ENCODE measurements at places on chromosomes 5 and 9. TPM values are rescaled to one million over a fixed set of nuclear protein-coding genes. Genes with fewer than 3 reads are reported as not detected.

DNA sequence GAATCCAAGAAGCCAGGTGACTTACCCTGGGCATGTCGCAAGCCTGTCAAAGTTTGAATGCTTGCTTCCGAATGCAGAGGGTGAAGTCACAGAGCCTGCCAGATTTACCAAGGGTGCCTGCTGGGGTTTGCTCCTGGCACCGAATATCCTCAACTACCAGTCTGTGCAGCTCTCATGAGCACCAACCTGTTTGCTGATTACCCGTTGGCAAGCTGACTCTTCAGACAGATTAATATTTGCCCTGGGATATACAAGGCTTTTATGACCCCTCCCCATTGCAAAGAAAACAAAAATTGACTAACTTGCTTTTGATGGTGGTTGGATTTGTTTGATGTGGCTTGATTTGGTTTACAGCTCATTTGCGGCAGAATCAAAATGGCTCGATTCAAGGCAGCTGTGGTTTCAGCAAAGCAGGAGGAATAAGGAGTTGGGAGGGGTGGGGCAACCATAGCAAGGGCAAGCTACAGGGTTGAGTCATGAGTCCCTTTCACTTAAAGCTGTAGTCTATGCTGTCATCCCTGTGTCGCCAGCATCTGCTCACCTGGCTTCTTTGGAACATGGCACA, 82.3 kb upstream of the AGXT2 start:
- peaks cover 41% of the 10 kb centered on the region for H3K4me1 ChIP-seq
- H3K4me3 ChIP-seq = no peak overlapping the region
- no peaks in the 10 kb centered on the region for H3K27me3 ChIP-seq

DNA sequence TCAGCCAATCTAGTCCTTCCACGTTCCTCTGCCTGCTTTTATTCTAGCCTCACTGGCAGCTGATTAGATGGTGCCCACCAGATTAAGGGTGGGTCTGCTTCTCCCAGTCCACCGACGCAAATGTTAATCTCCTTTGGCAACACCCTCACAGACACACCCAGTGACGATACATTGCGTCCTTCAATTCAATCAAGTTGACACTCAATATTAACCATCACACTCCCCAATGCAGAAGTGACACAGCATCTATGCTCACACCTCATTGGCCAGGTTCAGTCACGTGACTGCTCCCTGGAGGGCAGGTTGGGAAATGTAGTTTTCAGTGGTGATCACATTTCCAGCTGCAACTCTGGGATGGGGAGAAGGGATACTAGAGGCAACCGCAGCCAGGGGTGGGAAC, 13.0 kb downstream of the SUSD3 start:
- H3K4me3 ChIP-seq = no peak overlapping the region
- H3K36me3 ChIP-seq = no peaks in the 10 kb centered on the region
- DNase-seq = peak; percentile 77

DNA sequence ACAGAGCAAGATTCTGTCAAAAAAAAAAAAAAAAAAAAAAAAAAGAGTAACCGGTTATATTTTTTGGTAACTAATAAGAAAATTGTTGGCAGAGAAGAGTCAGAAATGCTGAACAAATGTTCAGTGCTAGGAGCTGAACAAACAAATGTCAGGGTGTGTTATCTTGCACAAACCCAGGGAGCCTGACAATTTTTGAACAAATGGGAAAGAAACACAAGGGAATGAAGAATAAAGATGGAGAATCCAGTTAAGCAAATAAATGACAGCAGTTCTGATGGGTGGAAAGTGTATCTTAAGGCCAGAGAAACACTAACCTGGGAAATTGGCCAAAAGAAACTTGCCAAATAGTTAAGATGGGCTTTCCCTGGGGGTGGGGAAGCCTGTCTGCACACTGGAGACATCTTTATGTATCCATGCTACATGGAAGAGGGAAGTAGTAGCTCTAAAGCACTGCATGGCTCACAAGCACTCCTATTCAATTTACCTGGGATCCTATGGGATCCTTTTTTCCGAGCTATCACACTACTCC, 23.7 kb downstream of the KLHL3 start:
- no peaks in the 10 kb centered on the region for H3K27me3 ChIP-seq
- peaks cover 21% of the 10 kb centered on the region for H3K4me1 ChIP-seq
- no peak for DNase-seq
- no peaks in the 10 kb centered on the region for H3K36me3 ChIP-seq

COL23A1 gene
- not detected for total RNA-seq

- H3K27ac ChIP-seq = no peak overlapping the region
- DNase-seq = no peak
- H3K27me3 ChIP-seq = no peaks in the 10 kb centered on the region
- H3K4me3 ChIP-seq = no peak overlapping the region
- H3K4me1 ChIP-seq = no peaks in the 10 kb centered on the region
- H3K36me3 ChIP-seq = peaks cover 11% of the 10 kb centered on the region
Measured at GRCh38 chr9:2181792-2182191, 166.6 kb downstream of the SMARCA2 start.

N4BP3 gene
- total RNA-seq = under 0.01 TPM

GRCh38 chr5:147538236-147538635, 28.4 kb upstream of the DPYSL3 start:
- H3K36me3 ChIP-seq = no peaks in the 10 kb centered on the region
- DNase-seq = no peak
- H3K4me1 ChIP-seq = peaks cover 51% of the 10 kb centered on the region
- no peak overlapping the region for H3K4me3 ChIP-seq

PDCD1LG2 gene
- 4.7 TPM for total RNA-seq

GRCh38 chr5:180105827-180106312, 34.3 kb upstream of the RNF130 start:
- no peak overlapping the region for H3K27ac ChIP-seq
- peaks cover 3% of the 10 kb centered on the region for H3K4me1 ChIP-seq
- no peaks in the 10 kb centered on the region for H3K36me3 ChIP-seq

- peak; percentile 25 for DNase-seq
- H3K27me3 ChIP-seq = peaks cover 30% of the 10 kb centered on the region
- no peak overlapping the region for H3K4me3 ChIP-seq
- no peak overlapping the region for H3K27ac ChIP-seq
- peaks cover 19% of the 10 kb centered on the region for H3K4me1 ChIP-seq
Measured at GRCh38 chr5:132816554-132816953, 3.5 kb downstream of the SOWAHA start.

DNA sequence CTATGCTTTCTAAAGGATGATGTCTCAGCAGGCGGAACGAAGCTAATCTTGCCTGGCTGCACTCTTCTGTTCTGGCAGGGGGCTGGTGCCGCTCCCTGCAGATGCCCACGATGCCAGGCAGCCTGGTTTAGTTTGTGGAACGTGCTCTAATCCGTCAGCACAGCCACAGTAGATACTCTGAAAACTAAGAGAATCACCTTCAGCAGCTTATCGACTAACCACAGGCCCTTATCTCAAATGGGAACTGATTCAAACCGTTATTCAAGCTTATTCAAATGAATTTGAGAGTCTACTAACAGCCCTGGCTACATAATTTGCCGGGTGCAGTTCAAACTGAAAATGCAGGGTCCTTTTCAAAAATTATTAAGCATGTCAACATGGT, 246.6 kb upstream of the ANKRD55 start:
- DNase-seq = peak; percentile 74
- no peaks in the 10 kb centered on the region for H3K27me3 ChIP-seq
- H3K4me1 ChIP-seq = peaks cover 11% of the 10 kb centered on the region
- no peaks in the 10 kb centered on the region for H3K36me3 ChIP-seq
- H3K4me3 ChIP-seq = no peak overlapping the region

CDH9 gene
- not detected for total RNA-seq

DNA sequence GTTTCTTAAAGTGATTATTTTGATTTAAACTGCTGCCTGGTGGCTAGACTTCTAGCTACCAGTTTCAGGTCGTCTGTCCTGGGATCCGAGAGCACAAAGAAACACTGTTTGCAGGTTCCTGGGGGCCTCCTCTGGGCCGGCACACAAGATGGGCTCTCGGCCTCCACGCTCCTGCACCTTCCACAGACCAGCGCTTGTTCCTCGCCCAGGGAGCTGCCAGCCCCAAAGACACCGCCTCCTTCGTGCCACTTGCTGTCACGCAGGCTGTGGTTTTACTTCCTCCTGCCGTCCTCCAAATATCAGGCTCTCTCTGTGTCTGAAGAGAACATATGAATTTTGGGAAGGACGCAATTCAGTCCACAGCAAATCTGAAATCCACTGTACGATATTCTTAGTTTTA, 105.8 kb downstream of the ROR2 start:
- no peaks in the 10 kb centered on the region for H3K36me3 ChIP-seq
- DNase-seq = no peak
- H3K27ac ChIP-seq = no peak overlapping the region
- H3K4me1 ChIP-seq = no peaks in the 10 kb centered on the region
- peaks cover 39% of the 10 kb centered on the region for H3K27me3 ChIP-seq

KCNV2 gene
- not detected for total RNA-seq

PRUNE2 gene
- total RNA-seq = 80.0 TPM

NDOR1 gene
- 6.2 TPM for total RNA-seq

DNA sequence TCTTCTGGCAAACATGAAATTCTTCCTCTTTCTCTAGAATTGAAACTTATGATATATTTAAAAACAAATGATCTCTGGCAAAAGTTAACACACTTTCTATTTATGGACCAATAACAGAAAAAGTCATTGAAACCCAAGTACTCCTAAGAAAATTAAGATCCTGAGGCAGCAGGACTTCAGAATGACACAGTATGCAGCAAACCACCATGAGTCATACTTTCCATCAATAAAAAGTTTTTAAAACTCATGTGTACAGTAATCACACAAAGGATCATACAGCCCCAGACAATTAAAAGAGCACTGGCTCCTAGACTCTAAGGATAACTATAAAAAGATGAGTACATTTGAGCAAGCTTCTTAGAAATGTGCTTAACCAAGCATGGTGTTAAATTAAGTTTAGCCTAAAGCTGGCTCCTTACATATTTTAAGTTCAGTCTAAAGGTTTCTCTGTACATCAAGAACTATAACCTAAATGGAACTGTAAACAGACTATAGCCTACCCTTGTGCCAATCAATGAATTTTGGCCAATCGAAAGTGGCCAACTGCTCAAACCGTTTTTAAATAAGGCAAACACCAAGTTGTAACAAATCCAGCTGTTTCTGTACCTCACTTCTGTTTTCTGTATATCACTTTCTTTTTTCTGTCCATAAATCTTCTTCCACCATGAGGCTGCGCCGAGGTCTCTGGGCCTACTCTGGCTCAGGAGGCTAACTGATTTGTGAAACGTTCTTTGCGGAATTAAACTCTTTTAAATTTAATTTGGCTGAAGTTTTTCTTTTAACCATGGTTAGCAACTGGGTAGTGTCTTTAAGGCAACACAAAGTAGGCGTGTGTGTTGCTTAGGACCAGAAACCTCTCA, 232.1 kb upstream of the PIK3R1 start:
- peaks cover 9% of the 10 kb centered on the region for H3K4me1 ChIP-seq
- peak overlapping the region; percentile 36 for H3K27ac ChIP-seq
- H3K4me3 ChIP-seq = no peak overlapping the region
- DNase-seq = peak; percentile 53
- no peaks in the 10 kb centered on the region for H3K36me3 ChIP-seq

GRCh38 chr9:82989929-82990328, 73.0 kb downstream of the RASEF start:
- H3K27me3 ChIP-seq = no peaks in the 10 kb centered on the region
- H3K4me3 ChIP-seq = no peak overlapping the region
- no peak for DNase-seq
- no peaks in the 10 kb centered on the region for H3K4me1 ChIP-seq

SCGB3A2 gene
- total RNA-seq = not detected

- peaks cover 46% of the 10 kb centered on the region for H3K4me1 ChIP-seq
- peak; percentile 84 for DNase-seq
- no peaks in the 10 kb centered on the region for H3K27me3 ChIP-seq
- H3K4me3 ChIP-seq = no peak overlapping the region
- peak overlapping the region; percentile 86 for H3K27ac ChIP-seq
- H3K36me3 ChIP-seq = no peaks in the 10 kb centered on the region
Measured at GRCh38 chr9:16671591-16672137, 198.8 kb downstream of the BNC2 start.

DNA sequence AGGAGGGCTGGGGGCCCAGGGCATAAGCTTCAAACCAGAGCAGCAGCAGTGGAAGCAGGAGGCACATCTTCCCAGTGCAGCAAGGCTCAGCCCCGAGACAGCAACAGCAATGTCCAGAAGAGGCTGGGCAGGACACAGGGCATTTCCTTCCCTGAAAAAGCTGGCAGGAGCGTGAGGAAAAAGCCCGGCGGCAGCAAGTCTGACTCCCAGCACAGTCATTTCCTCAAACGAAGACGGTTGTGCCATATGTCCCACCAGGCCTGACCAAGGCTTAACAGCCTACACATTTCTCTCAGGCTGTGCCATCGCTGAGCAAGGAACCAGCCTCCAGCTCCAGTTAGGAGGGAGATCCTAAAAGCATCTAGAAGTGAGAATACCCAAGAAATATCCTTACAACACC, 74.5 kb downstream of the APTX start:
- no peaks in the 10 kb centered on the region for H3K4me1 ChIP-seq
- no peaks in the 10 kb centered on the region for H3K27me3 ChIP-seq
- no peaks in the 10 kb centered on the region for H3K36me3 ChIP-seq
- no peak overlapping the region for H3K27ac ChIP-seq
- no peak overlapping the region for H3K4me3 ChIP-seq

DNA sequence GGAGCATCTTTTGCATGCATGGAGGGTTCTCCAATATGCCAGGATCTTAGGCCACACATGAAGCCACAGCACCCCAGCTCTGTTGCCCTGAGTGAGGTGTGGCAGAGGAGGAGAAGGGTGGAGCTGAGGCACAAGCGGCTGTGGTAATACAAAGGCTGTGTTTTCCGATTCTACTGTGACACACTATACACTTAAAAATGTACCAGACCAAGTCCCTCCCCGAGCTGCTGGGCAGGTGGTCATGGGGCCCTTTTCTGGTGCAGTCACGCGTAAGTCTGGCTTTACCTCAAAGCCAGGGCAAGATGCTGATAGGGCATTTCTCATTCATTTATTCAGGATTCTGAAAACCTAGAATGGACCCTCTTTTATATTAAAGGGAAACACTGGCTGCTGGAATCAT, 3.7 kb downstream of the ADGRV1 start:
- no peak overlapping the region for H3K27ac ChIP-seq
- H3K27me3 ChIP-seq = peaks cover 31% of the 10 kb centered on the region
- no peak for DNase-seq
- no peaks in the 10 kb centered on the region for H3K36me3 ChIP-seq
- H3K4me3 ChIP-seq = no peak overlapping the region
- H3K4me1 ChIP-seq = no peaks in the 10 kb centered on the region

GRCh38 chr5:44388321-44389089, 715 bp downstream of the FGF10 start:
- DNase-seq = peak; percentile 36
- H3K27ac ChIP-seq = no peak overlapping the region
- peaks cover 9% of the 10 kb centered on the region for H3K4me1 ChIP-seq

SOX30 gene
- under 0.01 TPM for total RNA-seq

TPD52L3 gene
- not detected for total RNA-seq

GRCh38 chr9:78393340-78393739, 96.4 kb downstream of the PSAT1 start:
- H3K4me1 ChIP-seq = no peaks in the 10 kb centered on the region
- peaks cover 2% of the 10 kb centered on the region for H3K27me3 ChIP-seq
- no peaks in the 10 kb centered on the region for H3K36me3 ChIP-seq
- H3K27ac ChIP-seq = no peak overlapping the region

IGFBPL1 gene
- 0.36 TPM for total RNA-seq
